GM23248 (cell line): ENCODE measurements at places on chromosomes 3 and 15.

DNA sequence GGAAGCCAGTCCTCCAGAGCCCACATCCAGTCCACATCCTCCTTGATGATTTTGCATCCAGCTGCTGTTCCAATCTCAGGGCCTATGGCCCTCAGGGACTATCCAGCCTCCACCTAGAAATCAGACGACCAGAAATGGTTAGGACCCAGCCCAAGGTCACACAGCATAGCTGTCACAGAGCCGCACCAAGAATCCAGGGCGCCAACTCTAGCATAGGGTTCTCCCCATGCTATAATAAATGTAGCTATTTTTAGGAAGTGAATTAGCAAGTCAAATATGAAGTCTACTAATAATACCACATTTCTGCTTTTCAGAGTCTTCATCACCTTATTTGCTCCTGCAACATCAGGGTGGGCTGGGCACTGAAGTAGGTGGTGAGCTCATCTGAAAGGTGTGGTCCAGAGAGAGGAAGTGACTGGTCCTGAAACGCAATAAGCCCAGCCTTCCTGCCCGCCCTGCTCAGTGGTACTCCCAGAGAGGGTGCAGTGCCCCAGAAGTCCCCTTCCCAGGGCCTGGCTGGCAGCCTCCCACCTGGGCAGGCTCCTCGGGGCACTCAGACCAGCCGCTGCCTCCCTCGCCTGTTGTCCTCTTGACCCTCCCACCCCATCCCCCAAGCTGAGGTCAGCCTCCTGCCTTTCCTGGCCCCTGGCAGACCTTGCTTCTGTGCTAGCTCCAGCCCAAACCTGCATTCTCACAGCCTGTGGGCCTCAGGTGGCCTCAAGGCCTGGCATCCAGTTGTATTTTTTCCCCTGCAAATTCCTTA, 17.6 kb upstream of the CYP11A1 start:
- peak; percentile 69 for DNase-seq

- no peak for DNase-seq
Measured at GRCh38 chr3:134072881-134073582, 43.3 kb upstream of the SLCO2A1 start.

GRCh38 chr3:122008166-122008565, 13.9 kb downstream of the ILDR1 start:
- DNase-seq: no peak

- peak; percentile 65 for DNase-seq
Measured at GRCh38 chr3:196073255-196073753, 8.6 kb downstream of the TFRC start.

DNA sequence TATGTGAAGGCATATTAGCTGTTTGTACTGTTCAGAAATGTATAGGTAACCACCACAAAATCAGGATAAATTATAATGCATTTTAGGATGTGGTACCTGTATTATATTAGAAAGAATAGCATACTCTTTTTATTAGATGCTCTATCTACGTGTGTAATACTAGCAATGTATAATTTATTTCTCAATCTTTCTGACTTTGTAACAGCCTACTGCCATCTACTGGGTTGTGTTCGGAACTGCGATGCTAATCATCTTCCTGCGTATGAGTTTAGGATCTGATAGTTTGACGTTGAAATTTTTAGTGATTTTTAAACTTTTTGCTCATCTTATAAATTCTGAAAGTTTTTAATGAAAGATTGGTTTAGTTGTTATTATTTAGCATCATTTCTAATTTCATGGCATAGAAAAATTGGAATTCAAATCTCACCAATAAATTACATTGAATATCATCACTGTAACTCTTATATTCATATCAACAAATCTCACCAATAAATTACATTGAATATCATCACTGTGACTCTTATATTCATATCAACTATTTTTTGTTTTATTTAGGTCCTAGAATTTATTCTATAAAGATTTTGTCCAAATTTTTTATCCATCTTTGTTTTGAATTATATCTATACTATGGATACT, 322.7 kb upstream of the ZNF717 start:
- DNase-seq: peak; percentile 71

- DNase-seq: peak; percentile 75
Measured at GRCh38 chr15:77064539-77065308, 6.2 kb downstream of the TSPAN3 start.

DNA sequence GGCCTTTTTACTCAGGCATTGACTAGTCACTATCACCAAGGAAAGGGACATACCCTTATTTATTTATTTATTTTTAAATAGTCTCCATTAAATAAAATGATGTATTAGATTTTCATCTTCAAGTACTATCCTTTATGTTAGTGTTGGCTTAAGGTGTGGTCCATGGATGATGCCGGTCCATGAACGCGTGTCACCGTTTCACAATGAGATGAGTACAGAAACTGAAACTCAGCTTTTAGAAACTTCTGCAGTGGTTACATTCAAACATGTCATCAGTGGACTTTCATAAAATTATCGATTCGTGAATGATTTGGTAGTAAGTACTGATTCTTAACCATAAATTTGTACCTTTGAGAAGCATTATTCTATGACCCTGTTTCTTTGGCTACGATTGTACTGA, 166.6 kb downstream of the SATB1 start:
- DNase-seq: no peak
